ENCODE measurements at places on chromosomes 4 and X.

GRCh38 chrX:139875841-139876240 lies 57.0 kb downstream of the ATP11C start:
- no peak for DNase-seq

GRCh38 chrX:17629519-17629918 lies 107.8 kb upstream of the SCML1 start:
- DNase-seq = no peak

DNA sequence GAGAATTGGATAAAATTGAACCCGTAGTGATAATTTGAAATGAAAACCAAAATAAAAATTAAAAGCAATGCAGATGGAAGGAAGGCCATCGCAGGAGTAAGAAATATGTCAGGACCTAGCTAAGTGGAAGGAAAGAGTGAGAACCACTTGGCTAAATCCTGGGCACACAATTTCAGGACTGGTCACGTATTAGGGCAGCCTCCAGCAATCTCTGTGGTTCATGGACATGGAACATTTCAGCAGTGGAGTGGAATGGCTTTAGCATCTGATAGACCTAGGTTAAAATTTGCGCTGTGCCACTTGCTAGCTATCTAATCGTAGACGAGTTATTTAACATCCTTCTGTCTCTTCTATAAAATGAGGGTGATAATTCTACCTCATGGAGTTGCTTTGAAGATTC lies 71.1 kb downstream of the DCK start:
- no peak for DNase-seq

GRCh38 chrX:130120746-130121504 lies 10.6 kb upstream of the ELF4 start:
- DNase-seq = peak; percentile 42

DNA sequence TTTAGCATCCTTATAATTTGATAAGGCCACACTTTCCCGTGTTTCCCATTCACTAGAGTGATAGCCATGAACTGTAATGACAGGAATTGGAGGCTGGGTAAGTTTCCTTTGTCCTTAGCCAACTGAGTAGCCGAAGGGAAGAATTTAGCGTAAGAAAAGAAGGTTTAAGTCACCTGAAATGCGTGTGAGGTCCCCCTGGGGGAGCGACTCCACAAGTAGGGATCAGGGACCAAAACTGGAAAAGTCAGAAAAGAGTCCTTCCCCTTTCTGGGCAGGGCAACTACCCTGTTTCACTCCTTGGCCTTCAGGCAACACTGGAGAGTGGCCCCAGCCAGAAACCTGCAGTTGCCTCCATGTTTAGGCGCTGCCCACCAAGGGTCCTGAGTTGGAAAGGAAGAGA lies 81.6 kb upstream of the MED14 start:
- no peak for DNase-seq

DNA sequence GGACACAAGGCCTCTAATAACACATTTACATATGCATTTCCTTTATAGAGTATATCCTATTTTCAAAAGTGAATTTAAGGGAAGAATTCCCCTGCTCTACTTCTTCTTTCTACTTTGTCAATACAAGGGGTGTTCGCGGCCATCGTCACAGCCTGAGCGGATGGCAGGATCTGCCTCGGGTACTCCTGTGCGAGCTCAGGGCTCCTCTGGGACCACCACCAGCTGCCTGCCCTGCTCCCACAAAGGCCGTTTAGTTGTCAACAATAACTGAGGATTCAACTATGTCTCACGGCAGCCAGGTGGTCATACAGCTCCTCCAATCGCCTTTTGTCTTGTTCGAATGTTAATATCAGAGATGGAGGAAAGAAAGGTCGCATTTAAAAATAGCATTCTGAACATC lies 228.2 kb upstream of the TENM3 start:
- DNase-seq = no peak

DNA sequence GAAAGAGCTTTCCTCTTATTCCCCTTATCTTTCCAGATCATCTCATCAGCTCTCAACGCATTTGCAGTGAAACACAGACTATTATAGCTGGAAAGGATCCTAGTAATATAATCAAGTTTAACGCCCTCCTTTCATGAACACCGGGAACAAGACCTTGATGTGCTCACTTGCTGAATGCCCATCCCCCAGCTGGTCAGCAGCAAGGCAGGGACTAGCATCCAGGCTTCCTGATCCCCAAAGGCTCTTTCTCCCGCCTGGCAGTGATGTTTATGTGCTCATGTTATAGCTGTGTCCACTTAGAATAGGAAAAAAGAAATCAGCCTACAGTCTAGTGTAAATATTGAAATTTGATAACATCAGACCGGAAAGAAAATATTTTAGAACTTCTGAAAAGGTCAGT lies 24.6 kb downstream of the GPC4 start:
- no peak for DNase-seq

GRCh38 chrX:30657196-30658161 lies 4.3 kb downstream of the GK start:
- DNase-seq = no peak

GRCh38 chrX:119399772-119400101 lies 601 bp downstream of the SLC25A43 start:
- DNase-seq = no peak

GRCh38 chr4:25234390-25235370 lies 847 bp downstream of the PI4K2B start:
- DNase-seq = peak; percentile 29

- DNase-seq = no peak
Observed at GRCh38 chr4:96936886-96937285, 1097.0 kb downstream of the PDHA2 start.

DNA sequence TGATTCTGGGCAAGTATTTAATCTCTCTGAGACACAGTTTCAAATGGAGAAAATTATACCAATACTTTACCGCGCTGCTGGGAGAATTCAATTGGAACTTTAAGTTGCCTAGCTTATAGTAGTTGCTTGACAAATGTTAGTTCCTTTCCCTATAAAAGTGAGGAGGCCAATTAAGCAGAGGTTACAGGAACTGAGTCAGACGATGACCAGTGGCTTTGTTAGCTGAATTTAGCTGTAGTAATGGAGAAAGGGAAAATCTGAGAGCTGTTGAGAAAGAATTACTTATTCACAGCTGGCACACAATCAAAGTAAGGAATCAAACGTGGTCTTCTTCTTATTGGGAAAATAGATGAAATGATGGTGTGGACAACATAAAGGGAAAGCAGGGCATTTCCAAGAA lies 29.6 kb downstream of the SMARCA1 start:
- DNase-seq = no peak

GRCh38 chr4:166535865-166536264 lies 662.8 kb downstream of the TLL1 start:
- DNase-seq = no peak

- DNase-seq = no peak
Observed at GRCh38 chrX:3697220-3697684, 16.2 kb downstream of the PRKX start.

GRCh38 chrX:16822723-16823122 lies 36.5 kb downstream of the TXLNG start:
- DNase-seq = no peak

DNA sequence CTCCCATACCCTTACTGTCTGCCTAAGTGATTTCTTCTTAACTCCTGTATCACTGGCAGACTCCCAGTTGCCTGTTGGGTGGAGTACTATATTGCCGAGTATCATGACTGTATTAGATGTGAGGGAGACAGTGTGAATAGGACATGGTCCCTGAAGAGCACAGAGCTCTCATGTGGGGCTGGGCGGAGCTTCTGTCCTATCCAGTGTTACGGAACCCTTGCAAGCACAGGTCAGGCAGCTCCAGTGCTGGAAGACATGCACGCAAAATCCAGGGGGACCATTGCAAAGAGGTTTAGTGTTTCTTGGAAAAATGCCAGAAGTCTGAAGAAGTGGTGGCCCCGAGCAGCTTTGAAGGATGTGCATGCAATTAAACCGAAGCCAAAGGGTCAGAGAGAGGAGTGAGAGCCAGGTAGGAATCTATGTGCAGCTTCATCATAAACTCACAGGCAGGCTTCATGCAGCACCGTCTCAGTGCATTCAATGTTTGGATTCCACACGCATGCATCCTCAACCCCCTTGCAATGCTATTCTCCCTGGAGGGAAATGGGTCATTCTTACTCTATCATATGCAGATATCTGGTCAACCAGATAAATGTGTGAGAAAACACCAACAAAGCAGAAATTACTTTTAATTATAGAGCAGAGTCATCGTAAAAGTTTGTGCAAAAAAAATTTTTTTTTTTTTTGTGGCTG lies 49.7 kb upstream of the DHRSX start:
- no peak for DNase-seq

GRCh38 chr4:148261848-148262247 lies 180.4 kb downstream of the NR3C2 start:
- no peak for DNase-seq

DNA sequence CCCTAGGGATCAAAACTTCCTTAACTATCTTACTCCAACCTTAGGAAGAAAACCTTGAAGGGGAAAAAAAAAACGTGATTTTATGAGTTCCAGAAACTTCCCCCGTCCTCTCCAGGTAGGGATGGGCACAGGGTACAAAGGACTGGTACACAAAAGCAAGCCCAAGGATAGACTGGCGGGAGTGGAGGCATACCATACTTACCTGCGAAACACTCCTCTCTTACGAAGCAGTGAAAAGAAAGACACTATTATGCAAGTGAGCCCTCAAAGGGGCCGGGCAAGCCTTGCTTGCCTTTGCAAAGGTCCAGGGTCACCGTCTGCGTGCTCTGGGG lies 651 bp downstream of the TSPAN6 start:
- no peak for DNase-seq

DNA sequence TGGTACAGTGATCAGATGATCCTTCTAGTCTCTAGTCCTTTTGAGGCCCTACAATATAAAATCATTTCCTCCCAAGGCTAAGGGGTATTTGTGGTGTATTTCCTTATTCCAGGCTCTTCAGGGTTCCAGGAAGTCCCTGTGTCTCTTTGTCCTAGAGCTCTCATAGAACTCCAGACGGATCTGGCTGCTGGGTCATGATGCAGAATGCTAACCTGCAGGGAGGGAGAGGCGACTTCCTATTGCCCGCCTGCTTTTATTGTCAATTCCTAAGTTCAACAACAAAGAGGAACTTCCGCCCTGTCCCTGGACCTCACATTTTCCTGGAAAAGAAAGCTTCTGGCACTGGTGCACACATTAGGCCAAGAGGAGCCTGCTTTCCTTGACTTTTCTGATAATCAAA lies 45.9 kb upstream of the ZNF827 start:
- no peak for DNase-seq

GRCh38 chr4:135573251-135573650 lies 1371.7 kb upstream of the PABPC4L start:
- DNase-seq = no peak

DNA sequence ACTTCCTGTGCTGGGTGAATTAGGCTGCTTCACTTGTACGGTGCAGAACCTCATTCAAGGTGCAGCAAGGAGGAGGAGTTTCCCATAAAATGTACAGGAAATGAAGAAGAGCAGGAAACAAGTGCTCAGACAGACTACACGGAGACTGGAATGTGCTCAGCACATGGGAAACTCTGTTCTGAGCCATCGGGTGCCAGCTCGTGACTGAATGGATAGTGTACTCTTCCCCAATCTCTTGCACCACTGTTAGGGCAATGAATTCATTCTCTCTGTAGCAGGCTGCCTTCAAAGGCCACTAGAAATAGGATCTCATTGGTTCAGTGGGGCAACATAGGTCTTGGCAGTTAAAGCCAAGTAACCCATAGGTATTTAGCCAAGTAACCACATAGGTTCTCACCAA lies 200.0 kb upstream of the LDB2 start:
- DNase-seq = no peak

DNA sequence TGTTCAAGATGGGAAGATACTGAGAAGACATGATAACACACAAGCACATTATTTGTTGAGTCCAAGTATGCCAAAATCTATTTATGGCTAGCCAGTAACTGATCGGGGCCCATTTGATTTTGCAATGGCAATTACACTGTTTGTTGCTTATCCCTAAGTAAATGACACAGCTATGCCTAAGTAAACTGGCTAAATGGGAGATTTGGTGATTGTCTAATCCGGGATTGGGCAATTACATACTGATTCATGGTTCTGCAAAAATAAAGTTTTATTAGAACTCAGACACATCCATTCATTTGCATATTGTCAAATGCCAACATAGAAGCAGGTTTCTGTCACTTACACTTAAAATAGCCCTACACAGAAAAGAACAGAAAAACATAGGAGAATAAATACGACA lies 140.2 kb upstream of the TBL1X start:
- no peak for DNase-seq

DNA sequence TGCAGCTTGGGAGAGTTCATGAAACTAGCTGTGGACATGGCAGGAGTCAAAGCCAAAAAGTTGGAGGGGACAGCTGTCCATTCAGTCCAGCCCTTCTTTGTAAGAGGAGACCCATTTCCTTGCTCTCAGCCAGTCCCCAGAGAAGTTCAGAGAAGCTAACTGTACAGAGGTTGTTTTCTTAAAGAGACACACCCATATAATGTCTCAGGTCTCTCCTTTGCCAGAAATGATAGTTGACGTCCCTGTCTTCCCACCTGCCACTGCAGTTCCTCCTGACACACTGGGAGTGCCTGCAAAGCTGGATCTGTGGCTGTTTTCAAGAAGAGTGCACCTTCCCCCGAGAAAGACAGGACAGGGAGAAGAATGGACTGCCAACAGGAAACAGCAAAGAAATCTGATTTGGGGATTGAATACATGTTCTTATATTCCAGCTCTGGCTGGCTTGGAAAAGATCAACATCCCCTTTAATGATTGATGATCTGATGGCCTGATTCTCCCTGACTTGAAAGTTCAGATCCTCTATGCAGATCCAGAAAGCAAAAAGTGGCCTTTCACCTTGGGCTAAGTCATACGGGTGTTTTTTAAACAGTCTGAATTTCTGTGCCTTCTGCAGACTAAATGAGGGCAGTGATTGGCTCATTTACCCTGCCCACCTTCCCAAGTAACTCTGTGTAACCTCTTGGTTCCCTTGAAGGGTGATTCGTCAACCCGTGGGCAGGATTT lies 87.2 kb downstream of the MAOA start:
- DNase-seq = no peak

DNA sequence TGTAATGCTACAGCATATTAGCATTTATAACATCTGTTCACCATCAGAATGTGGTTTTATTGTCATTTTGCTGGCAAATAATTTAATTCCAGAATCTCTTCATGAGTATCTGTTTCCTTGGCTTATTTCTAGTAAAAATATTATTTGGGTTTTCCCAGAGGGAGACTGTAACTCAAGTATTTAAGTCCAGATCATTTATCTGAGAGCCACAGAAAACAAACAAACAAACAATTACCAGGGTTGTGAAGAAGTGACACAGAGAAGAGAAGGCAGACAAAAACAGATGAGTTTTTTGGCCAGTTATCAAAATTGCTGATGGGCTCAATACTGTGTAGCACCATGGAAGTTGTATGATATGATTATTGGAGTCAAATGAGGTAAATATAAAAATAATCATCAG lies 515.1 kb downstream of the TECRL start:
- DNase-seq = no peak
